Stimulated activated CD8-positive, alpha-beta memory T cell treated with anti-CD3 and anti-CD28 coated beads, Interleukin-15, amount 100 ng/mL, for 4 hours (primary cell): ENCODE measurements at places on chromosomes 11 and 22.

- DNase-seq: no peak
These were observed 80.0 kb upstream of the CLPB start for GRCh38 chr11:72514331-72514730.

- DNase-seq: no peak
These were observed 13.4 kb upstream of the GRK2 start for GRCh38 chr11:67252831-67253239.

DNA sequence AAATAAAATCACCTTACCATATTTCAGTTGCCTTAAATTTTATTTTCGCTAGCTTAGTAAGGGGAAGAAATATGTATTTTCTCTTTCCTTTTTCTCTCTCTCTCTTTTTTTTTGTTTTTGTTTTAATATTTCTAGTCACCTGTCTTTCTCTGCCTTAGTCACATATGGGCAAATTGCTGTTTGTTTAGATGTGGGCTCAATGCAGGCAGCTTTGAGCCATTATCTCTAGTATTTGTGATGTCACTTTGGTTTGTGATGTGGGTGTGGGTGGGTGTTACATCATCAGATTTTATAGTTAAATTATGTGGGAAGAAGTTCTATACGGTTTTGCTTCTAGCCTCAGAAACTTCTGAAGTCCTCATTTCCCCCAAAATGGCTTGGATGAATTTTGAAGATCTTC lies at the start of gene C22orf31:
Gene C22orf31 (minus strand): TSS at position 59 of the 400 bp plus-strand sequence. CDS start 39 bp downstream, at position 20.
- no peak for DNase-seq

- DNase-seq: no peak
These were observed 207.7 kb upstream of the TBCEL start for GRCh38 chr11:120816176-120816575.

DNA sequence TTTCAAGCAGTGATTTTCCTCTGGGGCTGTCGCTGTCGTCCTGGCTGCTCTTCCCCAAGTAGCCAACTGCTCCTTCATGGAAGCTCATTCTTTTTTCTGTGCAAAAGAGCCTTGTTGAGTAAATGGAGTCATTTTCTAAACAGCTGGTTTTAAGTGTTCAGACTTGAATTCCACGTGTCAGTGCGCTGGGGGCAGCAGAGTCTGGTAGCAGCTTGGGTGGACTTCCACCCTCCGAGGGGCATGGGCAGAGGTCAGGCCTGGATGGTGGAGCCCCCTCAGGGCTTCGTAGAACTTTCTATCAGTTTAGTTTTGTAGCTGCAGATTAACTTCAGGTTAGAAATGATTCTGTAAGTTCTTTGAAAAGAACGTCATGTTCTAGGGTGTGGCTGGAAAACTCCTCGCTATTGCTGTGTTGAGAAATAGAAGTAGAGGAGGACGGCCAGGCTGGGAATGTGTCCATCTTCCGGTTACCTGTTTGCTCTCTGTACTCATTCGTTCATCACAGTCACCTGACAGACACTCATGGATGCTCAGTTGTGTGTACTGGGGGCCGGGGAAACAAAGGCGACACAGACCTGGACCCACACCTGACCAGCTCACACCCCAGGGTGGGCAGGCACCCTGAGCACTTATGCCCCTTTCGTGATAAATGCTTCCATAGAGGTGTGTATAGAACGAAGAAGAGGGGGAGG lies 270.7 kb downstream of the TBC1D22A start:
- DNase-seq: no peak

DNA sequence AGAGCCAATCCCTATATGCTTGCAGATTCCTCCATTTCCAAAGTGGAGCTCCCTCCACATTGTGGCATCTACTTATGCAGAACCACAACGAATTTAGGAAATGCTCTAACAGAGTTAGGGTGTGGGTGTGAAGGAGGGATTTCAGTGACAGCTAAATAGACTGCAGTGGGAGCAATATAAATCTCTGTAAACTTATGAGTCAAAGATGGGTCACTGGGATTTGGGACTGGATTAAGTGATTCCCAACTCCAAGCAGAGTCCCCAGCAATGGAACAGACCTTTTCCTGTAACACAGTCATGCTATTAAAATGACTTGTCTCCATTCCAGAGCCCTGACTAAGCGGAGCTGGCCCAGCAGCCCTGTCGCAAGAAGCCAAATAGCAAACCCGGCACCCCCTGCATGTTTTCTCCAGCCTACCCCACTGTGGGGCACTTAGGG lies 36.6 kb downstream of the RPL27A start:
- no peak for DNase-seq
